Fibroblast of villous mesenchyme (primary cell): ENCODE measurements at places on chromosomes 4 and X. TPM values are rescaled to one million over a fixed set of nuclear protein-coding genes. Genes with fewer than 3 reads are reported as not detected.

GRCh38 chr4:85147481-85148076 is 181.1 kb upstream of the WDFY3 start:
- DNase-seq, result peak; percentile 73

- no peak for DNase-seq
These were observed 394.7 kb downstream of the GALNTL6 start for GRCh38 chr4:172207886-172208285.

DNA sequence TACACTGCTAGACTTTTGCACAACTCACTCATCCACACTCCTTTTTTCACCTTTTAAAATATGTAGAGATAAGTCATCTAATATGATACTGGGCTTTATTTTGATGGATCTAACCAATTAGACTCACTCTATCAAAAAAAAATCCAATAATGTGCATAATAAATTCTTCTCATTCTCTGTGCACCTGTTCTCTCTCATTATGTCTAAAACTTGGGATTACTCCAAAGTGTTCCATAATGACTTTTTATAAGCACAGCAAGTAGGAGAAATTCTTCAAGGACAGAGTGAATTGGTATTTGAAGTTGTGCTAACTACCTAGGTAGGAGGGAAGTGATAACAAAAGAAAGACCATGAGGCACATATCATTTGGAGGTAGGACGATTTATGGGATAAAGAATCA is 1438.8 kb downstream of the PCDH7 start:
- DNase-seq, result no peak

Gene CDS1
- under 0.01 TPM in 2 replicates for total RNA-seq

DNA sequence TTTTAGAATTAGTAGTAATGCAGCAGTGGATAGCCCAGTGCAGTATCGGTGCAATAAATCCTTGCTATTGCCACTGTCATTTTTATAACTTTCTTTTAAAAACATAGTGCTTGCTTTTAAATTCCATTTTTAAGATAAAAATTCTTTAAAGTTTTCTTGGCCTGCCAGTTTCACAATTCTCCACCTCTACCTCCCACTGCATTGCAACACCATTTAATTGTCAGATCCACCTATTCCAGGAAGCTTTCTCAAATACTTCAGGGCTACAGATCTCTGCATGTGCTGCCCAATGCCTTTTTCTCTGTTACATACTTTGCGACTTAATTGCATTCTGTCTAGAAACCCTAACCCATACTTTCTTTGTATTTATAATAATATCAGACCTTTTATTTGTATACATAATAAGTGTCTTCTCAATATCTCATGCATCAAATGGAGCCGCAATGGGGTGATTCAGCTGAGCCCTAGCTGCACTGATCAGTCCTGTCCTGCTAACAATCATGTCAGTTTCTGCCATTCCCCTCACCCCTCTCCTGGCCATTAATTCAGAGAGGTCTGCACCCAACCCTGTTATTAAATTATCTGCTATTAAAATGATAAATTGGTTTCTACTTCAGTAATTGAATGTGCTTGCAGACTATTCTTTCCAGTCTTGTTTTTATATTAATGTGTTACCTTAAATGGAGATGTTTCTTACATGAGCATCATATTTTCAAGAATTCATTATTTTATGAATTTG is 193.1 kb downstream of the SLIT2 start:
- peak; percentile 56 for DNase-seq

GRCh38 chr4:52694936-52695335 is 35.8 kb upstream of the USP46 start:
- DNase-seq, result no peak

DNA sequence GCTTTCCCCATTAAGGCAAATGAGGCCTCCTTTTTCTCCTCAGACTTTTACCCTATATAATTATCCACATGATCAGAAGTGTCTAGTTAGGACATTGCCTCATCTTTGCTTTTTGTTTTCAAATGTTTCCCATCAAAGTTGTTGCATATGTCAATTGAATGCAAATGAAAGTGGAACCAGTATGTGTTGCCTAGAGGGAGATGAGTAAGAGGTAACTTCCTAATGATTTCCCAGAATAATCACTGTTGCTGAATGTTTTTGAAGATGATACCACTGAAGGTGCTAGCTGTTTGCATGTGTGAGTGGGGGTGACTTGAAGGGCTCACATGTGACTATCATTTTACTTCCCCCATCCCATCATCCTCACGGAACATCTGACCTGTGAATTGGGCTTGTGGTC is 33.9 kb downstream of the PAK3 start:
- peak; percentile 3 for DNase-seq

- DNase-seq, result no peak
These were observed 255.2 kb upstream of the SFRP2 start for GRCh38 chr4:154044108-154044531.

Gene S100P
- total RNA-seq, result not detected in 2 replicates

GRCh38 chrX:80266979-80267378 is 153.3 kb upstream of the TENT5D start:
- DNase-seq, result no peak

Gene XAGE1A
- 0.32 TPM in 1 of 2 replicates, not detected in the other for total RNA-seq

Gene POU3F4
- total RNA-seq, result not detected in 2 replicates

DNA sequence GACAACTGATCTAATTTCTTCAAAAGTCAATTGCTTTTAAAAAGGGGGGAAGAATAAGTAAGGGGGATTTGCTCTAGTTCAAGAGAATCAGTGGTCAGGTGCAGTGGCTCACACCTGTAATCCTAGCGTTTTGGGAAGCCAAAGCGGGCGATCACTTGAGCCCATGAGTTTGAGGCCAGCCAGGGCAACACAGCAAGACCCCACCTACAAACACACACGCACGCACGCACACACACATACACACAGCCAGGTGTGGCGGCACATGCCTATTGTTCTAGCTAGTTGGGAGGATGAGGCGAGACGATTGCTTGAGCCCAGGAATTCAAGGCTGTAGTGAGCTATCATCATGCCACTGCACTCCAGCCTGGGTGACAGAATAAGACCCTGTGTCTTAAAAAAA is 9.6 kb downstream of the GRSF1 start:
- no peak for DNase-seq

GRCh38 chr4:182488896-182489295 is 245.7 kb downstream of the TENM3 start:
- DNase-seq, result no peak

GRCh38 chr4:1572010-1572385 is 112.1 kb downstream of the FAM53A start:
- DNase-seq, result no peak
